ENCODE measurements at places on chromosomes 1 and 21.

- no peak for DNase-seq
These were observed 14.1 kb downstream of the PDXK start for GRCh38 chr21:43733060-43733459.

GRCh38 chr1:30286241-30286987 lies 437.0 kb downstream of the MATN1 start:
- no peak for DNase-seq

GRCh38 chr21:42669041-42669440 lies 15.6 kb downstream of the PDE9A start:
- DNase-seq: no peak

DNA sequence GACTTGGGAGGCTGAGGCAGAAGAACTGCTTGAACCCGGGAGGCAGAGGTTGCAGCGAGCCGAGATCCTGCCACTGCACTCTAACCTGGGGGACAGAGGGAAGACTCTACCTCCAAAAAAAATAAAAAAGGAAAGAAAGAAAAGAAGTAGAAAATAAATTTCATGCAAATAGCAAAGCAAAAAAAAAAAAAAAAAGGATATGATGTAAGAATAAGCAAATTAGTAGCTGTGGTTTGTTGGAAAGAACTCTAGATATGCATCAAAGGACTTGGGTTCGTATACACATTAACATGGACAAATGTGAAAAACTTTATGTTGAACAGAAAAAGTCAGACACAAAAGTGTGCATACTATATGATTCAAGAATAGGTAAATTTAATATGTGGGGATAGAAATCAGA lies 11.9 kb downstream of the WASF2 start:
- no peak for DNase-seq

DNA sequence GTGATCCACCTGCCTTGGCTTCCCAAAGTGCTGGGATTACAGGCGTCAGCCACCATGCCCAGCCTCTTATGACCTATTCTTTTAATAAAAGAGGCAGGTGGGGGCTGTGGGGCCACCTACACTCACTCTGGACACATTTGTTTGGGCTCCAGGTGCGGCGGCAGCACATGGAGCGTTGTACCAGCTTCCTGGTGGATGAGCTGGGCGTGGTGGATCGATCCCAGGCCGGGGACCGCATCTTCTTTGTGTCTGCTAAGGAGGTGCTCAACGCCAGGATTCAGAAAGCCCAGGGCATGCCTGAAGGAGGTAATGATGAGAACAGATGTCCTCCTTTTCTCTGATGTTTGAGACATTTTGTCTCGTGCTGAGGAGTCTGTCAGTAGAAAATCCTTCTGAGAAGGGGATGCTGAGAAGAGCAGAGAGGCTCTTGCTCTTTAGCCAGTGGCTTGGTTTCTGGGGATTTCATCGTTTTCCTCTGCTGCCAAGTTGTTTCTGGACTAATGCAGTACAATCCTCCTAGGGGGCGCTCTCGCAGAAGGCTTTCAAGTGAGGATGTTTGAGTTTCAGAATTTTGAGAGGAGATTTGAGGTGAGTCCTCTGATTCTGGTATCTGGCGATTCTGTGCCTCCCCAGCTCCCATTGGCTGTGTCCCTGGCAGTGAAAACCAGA lies 17.9 kb upstream of the MIIP start:
- DNase-seq: peak; percentile 41

DNA sequence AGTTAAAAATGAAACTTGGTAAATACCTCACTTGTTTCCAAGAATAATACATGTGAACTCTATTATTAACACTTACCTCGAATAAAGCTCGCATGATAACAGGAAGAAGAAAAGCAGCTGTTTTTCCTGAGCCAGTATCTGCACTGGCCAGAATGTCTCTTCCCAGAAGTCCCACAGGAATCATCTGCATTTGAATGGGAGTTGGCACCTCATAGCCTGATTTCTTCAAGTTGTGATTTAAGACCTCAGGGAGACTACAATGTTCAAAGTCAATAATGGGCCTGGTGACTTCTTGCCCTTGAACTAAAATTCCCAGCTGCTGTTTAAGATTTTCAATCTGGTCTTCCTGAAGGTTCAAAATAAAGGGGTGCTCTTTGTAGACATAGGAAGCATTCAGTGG lies 3.8 kb downstream of the DDX59 start:
- no peak for DNase-seq

DNA sequence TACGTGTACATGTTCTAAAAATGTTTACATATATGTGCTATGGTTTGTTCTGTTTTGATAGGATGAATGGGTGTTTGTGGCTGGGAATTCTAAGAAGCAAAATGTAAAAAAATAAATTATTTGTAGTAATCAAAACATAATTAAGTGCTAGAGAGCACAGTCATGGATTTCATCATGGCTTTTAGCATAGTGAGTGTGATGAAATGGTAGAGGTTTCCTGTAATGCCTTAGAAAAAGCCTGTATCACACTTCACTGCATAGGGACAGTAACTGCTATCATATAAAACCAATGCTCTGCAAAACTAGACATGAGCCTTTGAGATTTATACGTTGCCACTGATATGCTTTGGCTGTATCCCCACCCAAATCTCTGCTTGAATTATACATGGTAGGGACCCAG lies 99.8 kb downstream of the PTGER3 start:
- DNase-seq: no peak
